NCI-H2029 (cell line): ENCODE measurements at places on chromosomes 4 and X.

- DNase-seq: no peak
Measured at GRCh38 chr4:77001907-77002306, 52.4 kb downstream of the SEPTIN11 start.

DNA sequence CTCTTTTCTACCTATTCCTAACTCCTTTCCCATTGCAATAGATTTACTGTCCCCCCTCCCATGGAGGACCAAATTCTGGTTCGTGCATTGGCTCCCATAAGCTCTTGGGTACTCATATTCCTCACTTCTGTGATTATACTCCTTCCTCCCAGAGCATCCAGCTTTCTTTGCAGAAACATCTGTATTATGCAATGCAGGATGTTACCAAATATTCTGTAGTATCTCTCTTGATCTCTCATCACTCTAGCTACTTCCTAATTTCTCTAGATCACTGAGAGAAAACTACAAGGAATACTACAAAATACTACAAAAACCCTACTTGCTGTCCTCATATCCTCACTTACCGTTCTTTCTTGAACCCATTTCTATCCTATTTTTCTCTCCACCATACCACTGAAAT, 395.9 kb upstream of the HS3ST1 start:
- no peak for DNase-seq

DNA sequence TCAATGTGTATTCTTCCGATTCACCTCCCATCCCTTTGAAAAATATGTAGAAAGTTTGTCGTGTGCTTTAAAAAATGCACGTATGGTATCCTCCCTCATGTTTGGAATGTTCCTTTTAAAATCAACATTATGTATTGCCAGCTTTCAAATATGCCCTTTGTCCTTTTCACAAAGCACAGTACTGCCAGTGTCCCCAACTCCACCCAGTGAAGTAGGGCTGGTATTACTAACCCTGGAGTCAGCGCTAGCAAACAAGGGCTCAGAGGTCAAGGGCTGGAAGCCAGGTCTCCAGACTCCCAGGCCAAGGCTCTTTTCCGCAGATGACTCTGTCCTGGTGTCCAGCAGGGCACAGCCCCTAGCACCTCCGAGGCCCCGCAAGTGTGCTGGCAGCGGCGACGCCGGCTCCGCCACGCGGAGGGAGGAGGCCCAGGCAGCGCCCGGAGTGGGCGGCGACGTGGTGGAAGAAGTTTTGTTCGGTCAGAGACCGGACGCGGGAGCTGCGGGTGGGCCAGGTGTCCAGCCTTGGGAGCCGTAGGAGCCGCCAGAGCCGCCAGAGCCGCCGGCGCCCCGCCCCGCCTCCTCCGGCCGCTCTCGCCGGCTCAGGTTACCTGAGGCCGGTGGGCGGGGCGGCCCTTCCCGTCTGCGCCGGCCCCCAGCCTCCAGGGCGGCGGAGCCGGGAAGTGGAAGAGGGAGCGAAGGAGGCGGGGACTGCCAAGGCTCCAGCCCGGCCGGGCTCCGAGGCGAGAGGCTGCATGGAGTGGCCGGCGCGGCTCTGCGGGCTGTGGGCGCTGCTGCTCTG, at the start of gene IL13RA1:
IL13RA1 (plus strand) TSS at position 720 of the 799 bp plus-strand sequence; CDS start at position 753, 33 bp downstream.
- peak; percentile 70 for DNase-seq

- no peak for DNase-seq
Measured at GRCh38 chr4:147778942-147779341, 47.1 kb downstream of the ARHGAP10 start.

DNA sequence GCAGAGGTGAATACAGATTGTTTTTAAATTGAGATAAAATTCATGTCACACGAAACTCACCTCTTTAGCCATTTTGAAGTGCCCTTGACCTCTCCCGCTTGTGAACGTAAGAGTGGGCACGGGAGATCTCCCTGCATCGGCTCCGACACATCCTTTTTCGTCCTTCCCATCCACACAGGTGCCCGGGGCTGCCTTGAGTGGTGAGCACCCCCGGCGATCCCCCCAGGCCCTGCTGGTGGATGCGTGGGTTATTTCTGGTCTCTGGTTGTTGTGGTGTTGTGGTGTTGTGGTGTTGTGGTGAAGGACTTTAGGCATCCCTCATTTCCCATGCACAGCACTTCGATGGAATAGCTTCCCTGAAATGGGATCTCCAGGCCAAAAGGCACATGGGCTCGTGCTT, 46.1 kb downstream of the PSAPL1 start:
- DNase-seq: no peak
